ENCODE measurements at places on chromosomes 3 and 15.

- DNase-seq: peak; percentile 10
Observed at GRCh38 chr3:128698211-128699047, 27.6 kb upstream of the RAB7A start.

GRCh38 chr3:77134769-77135168 lies 94.9 kb downstream of the ROBO2 start:
- DNase-seq: no peak

DNA sequence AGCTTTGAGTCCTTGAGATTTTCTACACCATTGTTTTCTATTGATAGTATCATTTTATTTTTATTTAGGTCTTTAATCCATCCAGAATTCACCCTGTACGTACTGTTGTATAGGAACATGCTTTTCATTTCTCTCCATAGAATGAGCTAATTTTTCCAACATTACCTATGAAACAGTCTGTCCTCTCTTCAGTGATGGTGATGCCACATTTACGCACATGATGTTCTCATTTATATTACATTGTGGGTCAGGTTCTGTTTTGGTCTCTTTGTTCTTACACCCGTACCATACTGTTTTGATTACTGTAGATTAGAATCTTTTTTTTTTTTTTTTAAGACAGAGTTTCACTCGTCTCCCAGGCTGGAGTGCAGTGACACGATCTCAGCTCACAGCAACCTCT lies 17.7 kb upstream of the VWA5B2 start:
- no peak for DNase-seq

GRCh38 chr15:28889346-28889745 lies 3.6 kb downstream of the APBA2 start:
- DNase-seq: no peak

- no peak for DNase-seq
Observed at GRCh38 chr3:146732325-146732724, 127.2 kb upstream of the PLSCR5 start.

- DNase-seq: peak; percentile 14
Observed at GRCh38 chr3:70919661-70920060, 607.2 kb upstream of the MDFIC2 start.

DNA sequence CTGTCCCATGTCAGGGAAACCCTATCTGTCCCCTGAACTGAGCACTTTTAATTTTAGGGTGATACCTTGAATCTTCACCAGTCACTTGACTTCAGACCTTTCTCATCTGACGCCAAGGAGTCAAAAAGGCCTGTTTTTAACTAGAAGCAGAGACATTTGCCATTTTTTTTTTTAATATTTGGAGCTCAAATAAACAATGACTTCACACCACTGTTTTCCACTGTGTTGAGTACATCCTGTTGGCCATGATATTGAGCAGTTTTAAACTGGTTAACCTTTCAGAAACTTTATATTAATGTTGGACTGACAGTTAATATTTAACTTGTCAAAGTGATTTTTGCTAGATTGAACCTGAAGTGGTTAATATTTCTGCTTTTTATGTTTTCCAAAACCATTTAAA lies 28.2 kb downstream of the DAG1 start:
- DNase-seq: no peak

- no peak for DNase-seq
Observed at GRCh38 chr15:72198356-72199204, 993 bp upstream of the GRAMD2A start.

- no peak for DNase-seq
Observed at GRCh38 chr3:20558161-20558560, 372.2 kb upstream of the SGO1 start.

All from fibroblast of the aortic adventitia (primary cell).